ENCODE measurements at places on chromosomes 3 and 15.

DNA sequence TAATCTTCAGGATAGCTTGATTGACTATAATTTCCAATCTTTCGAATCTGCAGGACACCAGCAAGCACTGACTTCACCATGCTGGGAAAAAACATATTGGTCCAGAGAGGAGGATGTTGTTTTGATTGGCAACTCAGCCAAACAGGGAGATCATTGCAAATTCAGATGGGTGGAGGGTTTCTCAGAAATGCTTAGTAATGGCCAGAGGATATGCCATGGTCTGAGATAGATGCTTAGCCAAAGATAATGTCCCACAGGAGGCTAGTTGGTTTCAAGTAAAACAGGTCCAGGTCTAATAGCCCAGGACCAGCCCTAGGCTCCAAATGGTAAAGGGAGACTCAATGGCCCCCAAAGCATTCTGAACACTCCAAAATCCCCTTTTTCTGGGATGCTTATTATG, 46.7 kb upstream of the CCDC80 start:
- no peak for DNase-seq

GRCh38 chr3:191236646-191237045, 37.6 kb downstream of the OSTN start:
- DNase-seq, result no peak

DNA sequence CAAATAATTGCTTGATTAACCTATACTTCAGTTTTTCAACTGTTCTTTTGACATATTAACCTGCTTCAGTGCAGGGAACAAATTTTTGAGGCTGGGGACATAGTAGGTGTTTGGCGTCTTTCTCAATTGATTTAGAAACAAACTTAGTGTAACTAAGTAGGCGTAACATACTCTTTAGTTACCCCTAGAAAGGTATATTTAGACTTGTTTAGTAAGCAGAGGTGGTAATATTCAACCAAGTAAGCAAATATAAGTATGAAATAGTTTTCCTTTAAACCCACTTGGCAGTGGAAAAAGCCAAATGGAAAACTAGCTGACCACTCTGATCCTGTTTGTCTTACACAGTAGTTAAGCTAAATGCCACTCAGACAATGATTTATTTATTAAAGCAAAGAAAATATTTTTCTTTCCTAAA, 113.2 kb downstream of the MBNL1 start:
- DNase-seq, result no peak

- no peak for DNase-seq
These were observed 69.4 kb upstream of the POLG start for GRCh38 chr15:89404023-89404422.

DNA sequence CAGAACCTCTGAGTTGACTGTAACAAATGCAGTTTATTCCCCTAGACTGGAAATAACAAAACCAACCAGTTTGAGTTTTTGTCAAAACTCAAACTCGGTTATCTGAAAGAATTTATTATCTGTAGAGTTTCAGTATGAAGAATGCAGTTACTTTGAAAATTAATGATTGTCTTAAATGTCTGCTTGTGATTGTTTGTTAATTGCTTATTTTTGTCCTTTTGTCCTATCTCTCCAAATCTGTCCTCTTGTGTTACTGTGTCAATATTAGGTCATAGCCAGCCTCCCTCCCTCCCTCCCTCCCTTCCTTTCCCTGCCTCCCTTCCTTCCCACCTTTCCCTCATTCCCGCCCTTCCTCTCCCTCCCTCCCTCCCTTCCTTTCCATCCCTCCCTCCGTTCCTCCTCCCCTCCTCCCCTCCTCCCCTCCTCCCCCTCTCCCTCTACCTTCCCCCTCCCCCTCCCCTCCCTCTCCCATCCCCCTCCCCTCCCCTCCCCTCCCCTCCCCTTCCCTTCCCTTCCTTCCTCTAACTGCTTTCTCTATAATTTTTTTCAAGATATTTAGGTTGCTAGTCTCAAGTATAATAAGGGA, 153.5 kb downstream of the FNDC3B start:
- DNase-seq, result no peak

- DNase-seq, result no peak
These were observed 16.3 kb downstream of the HHLA2 start for GRCh38 chr3:108312656-108313055.

DNA sequence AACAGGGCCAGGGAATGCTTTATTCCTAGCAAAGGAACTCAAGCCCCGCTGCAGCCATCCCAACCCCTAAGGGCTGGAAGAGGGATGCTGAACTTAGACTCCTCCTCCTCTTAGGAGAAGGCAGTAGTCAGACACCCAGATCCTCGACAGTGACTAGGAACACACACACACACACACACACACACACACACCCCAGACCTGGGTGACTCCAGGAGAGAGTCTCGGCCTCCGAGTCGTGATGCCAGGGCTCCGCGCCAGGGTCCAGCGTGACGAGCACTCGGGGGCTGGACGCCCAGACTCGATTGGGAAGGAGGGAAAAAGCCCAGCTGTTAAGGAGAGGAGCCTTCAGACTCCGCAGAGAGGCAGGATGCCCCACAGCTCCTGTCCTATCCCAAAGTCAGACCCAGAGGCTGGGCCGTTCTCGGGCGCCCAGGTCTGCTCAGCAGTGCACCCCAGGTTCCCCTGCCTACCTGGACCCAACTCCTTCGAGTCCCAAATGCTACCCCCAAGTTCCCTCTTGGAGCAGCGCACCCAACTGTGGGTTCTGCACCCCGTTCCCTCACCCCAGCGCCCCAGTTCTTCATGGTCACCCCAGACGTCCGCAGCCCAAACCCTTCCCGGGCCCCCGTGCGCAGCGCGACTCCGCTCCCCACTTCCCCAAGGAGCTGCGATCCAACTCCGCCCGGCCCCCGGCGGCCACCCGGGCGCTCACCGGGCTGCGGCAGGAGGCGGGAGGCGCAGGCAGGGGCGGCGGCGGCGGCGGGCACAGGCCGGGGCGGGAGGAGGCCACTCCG, 421 bp downstream of the BMF start:
- DNase-seq, result no peak

Data from NCI-H187 treated with DMSO at 0.1 percent for 48 hours (cell line).